Stimulated activated CD4-positive, alpha-beta T cell treated with anti-CD3 and anti-CD28 coated beads, Interleukin-12 subunit alpha, Interleukin-12 subunit beta, amount 100 ng/mL, for 48 hours (primary cell): ENCODE measurements at places on chromosomes 7 and 10.
A peak's percentile ranks its signal among the peaks of the same experiment; 100 is the strongest.

GRCh38 chr7:13827716-13828115, 161.8 kb downstream of the ETV1 start:
- no peak for DNase-seq

DNA sequence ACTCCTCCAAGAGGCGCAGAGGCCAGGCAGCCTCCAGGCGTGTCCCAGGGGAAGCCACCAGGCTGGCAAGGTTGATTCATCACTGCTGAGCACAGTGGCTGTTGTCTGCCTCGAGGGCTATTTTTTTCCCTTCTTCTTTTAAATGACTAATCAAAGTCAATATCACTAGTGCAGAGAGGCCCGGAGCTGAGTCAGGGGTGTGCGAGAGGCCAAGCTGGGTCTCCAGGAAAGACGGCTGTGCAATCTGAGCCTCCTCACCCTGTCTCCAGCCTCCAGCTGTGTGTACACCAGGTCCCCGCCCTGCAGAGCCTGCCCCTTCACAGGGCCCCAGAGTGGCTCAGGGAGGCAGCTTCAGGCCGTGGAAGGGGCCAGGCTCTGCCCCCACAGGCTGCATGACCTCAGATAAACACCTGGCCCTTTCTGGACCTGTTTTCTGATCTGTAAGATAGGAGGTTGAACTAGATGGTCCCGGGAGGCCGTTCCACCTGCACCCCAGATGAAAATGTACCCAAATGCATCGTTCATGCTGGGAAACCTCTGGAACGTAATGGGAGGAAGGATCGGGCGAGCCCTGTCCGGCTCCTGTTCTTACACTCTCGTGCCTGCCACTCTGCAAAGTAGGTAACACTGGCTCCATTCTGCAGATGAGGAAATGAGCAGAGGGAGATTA, 3.7 kb downstream of the STX1A start:
- peak; percentile 79 for DNase-seq

GRCh38 chr7:48251766-48252165, 80.5 kb downstream of the ABCA13 start:
- no peak for DNase-seq

GRCh38 chr7:92955081-92955480, 118.7 kb upstream of the CDK6 start:
- DNase-seq = peak; percentile 35

- DNase-seq = no peak
Measured at GRCh38 chr10:73773152-73773879, 8.5 kb upstream of the CHCHD1 start.

DNA sequence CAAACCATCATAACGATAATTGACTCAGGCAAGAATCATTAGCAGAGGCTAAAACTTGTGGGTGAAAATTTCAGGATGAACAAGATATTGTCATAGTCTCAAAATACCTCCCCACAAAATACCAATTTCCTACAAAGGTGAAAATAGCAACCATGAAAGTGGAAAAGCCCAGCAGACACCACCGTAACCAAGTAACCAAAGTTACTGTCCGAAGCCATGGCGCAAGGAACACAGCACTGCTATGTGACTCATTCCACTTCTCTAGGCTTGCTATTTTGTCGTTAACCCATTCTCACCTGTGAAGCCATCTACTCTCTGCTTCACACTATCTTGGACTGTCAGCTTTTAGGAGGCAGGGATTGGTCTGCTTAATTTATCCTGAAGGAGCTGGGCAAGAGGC, 113.8 kb upstream of the CACUL1 start:
- DNase-seq = no peak

DNA sequence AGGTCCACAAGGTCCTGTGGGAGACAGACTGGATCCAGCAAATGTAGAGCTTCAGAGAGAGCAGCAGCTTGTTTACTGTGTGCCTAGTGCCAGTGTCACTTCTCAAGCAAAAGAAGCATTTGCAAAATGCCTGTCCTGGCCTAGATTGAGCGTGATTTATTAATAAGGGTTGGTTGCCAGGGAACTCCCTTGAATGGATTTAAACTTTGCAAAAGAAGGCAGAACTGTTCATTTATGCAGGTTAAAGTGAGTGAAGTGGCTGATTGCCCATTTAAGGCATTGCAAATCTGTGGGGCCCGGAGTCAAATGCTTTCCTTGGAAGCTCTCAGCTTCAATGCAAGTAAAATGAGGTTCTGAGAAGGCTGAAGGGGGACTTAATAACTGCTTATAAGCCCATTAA, 71.3 kb downstream of the CDHR3 start:
- DNase-seq = no peak

GRCh38 chr7:23687011-23687410, 7.0 kb downstream of the FAM221A start:
- no peak for DNase-seq

DNA sequence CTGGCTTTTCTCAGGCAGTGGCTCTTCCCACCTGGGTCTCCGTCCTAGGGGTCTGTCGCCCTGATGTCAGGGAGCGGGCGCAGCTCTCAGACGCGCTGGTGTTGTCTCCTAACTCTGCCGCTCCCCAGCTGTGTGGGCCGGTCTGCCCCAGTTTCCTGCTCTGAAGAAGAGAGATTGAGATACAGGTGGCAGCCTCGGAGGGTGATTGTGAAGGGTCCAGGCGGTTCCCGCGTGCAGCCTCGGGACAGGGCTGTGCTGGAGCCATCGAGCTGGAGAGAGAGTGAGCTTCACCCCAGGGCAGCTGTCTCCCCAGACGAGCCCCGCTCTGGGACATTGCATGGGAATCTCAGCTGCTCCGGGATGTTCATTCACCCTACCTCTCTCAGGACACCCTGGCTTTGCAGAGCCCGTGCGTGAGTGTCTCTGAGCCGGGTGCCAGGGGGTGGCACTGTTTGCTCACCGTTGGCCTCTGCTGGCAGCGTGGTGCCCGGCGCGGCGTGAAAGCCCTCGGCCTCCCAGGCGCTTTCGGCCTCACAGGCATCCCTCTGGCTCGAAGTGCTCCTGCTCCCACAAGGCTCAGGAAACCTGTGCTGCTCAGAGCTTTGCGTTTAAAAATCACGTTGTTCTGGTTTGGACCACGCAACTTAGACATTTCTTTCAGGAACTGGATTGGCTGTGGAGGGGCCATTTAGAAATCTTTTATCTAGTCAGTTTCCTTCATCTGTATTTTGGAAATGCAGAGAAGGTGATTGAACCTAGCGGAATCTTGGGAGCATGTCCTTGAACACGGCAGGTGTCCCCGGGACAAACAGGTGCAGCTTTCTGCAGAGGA, 33.8 kb upstream of the ZFAND2A start:
- DNase-seq = no peak

DNA sequence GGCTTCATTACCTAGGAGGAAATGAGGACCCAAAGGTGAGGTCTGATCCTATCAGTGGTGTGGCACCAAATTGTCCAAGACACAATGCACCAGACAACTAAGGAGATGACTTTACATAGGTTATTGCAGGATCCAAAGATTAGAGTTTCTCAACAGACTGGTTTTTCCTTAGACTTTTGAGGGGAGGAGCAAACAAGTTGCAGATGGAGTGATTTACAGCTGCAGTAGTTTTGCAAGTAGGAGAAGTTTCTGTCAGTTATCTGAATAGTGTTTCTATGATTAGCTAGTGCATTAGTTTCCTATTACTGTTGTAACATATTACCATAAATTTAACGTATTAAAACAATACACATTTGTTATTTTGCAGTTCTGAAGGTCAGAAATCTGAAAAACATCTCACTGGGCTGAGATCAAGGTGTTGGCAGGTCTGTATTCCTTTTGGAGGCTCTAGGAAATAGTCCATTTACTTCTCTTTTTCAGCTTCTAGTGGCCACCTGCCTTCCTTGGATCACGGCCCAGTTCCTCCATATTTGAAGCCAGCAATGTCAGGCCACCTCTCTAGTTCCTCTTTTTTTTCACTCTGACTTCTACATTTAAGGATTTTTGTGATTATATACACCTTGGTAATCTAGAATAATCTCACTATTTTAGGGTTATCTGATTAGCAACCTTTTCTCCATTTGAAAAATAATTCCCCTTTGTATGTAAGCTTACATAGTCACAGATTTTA, 994.9 kb downstream of the REEP3 start:
- DNase-seq = no peak

GRCh38 chr10:77516575-77516974, 121.0 kb downstream of the KCNMA1 start:
- DNase-seq = no peak

- DNase-seq = no peak
Measured at GRCh38 chr10:116237970-116238369, 35.0 kb downstream of the GFRA1 start.

- DNase-seq = no peak
Measured at GRCh38 chr10:110378533-110379108, 73.9 kb upstream of the SMNDC1 start.

- no peak for DNase-seq
Measured at GRCh38 chr7:246451-246850, 43.5 kb upstream of the FOXL3 start.

DNA sequence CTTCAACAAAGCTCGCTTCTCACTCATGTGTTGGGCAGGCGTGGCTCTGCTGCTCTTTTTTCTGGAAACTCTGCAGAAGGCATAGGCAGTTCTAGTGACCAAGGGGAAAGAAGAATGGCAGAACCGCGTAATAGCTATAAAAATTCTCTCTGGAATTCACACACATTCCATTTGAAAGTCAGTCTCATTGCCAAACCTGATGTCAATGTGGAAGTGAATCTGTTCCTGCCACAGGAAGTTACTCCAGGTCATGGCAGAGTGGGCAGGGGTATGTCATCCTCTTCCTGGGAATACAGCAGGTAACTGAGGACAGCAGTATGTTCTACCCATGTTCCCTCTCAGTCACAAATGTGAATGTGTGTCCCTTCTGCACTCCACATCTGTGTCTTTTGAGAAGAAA, 8.2 kb upstream of the PAXIP1 start:
- no peak for DNase-seq

- no peak for DNase-seq
Measured at GRCh38 chr7:17580141-17580540, 281.7 kb downstream of the AHR start.

GRCh38 chr10:120850911-120851865, at the start of gene WDR11:
TSS of gene WDR11 (plus strand) at chr10:120851362. CDS start at chr10:120851421, 59 bp downstream.
- DNase-seq = peak; percentile 61

- DNase-seq = no peak
Measured at GRCh38 chr10:129951101-129951969, 12.7 kb downstream of the EBF3 start.

DNA sequence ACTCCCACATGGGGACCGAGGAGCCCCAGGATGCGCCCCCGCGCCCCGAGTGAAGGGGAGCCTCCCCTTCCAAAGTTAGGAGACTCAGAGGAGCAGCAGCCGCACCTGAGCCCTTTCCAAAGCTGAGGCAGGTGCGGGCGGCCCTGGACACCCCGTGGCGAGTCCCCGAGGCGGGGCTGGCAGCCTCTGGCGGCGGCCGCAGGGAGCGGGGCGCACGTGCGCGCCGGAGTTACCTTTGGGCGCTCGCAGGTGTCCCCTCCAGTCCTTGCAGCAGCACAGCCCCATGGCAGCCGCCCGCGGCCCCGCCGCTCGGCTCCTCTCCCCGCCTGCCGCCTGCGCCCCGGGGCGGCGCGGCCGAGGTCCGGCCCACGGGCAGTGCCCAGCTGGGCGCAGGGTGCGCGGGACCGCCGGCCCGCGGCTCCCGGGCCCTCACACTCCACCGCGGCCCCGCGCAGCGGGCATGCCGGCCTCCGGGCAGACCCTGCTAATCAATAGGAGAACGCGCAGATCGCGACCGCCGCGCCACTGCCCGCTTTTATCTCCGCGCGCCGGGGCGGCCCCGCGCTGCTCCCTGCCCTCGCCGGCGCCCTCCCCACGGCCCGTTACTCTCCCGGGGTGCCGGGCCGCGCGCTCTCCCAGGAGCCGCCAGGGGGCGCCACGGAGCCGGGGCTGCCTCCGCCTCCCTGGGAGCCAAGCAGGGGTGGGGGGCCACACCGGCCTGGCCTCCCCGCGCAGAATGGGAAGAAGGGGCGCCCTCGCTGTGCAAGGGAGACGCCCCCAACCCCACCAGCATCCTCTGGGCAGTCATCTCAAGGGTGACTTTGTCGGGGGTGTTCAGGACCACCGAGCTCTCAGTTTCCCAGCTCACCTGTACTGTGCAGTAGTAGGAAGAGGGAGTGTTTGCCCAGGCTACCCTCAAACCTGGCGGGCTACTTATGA, 80.8 kb downstream of the ARHGAP22 start:
- DNase-seq = peak; percentile 16

- no peak for DNase-seq
Measured at GRCh38 chr10:13421382-13421917, 73.4 kb upstream of the SEPHS1 start.

GRCh38 chr10:43970717-43971116, 322.0 kb upstream of the ZNF32 start:
- DNase-seq = no peak

DNA sequence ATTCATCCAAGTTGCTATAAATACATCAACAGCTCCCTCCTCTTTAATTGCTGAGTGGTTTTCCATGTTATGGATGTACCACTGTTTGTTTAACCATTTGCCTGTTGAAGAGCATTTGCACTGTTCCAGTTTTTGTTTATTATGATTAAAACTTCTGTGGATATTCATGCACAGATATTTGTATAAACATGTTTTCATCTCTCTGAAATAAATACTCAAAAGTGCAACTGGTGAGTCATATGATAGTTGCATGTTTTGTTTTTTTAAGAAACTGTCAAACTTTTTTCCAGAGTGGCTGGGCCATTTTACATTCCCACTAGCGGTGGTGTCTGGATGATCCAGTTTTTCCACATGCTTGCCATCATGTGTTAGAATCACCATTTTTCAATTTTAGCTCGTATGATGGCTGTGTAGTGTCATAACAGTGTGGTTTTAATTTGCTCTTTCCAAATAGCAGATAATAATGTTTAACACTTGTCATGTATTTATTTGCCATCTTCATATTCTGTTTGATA, 33.6 kb downstream of the MEOX2 start:
- DNase-seq = no peak

DNA sequence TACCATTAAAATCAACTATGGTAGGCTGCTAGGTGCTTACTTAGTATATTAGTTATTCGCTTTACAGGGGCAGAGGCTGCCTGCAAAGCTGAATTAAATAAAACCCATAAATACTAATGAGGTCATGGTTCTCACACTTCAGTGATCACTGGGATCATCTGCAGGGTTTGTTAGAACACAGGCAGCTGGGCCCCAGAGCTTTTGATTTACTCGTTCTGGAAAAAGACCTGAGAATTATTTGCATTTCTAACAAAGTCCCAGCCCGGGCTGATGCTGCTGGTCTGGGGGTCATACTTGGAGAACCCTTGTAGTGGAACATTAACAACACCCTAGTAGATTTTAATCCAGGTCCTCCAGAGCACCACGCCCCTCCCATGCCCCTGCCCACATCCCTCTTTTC, 8.5 kb downstream of the UCN3 start:
- no peak for DNase-seq

GRCh38 chr7:7919449-7919945, 49.1 kb upstream of the GLCCI1 start:
- no peak for DNase-seq

- DNase-seq = no peak
Measured at GRCh38 chr7:121020249-121020988, 31.9 kb downstream of the CPED1 start.

DNA sequence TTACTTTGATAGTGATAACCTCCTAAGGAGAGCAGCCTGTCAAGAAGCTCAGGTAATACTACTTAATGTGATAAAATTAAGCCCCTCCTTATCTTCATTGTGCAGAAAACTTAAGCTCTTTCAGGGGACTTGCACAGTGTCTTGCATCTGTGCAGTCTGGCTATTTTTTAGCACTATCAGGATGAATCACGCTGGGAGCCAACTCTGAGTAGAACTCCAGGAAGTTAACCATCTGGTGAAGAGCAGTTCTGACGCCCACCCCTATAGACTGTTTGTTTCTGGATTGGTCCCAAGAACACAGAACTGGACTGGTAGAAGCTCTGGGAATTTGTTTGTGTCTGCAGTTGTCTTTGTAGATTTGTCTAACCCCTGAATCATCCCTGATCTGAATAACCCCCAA, 41.9 kb downstream of the AGK start:
- no peak for DNase-seq
